ENCODE measurements at places on chromosomes 7 and 10.

- DNase-seq = peak; percentile 60
Observed at GRCh38 chr7:5282543-5283316, at the start of gene SLC29A4. Gene SLC29A4 (plus strand): TSS chr7:5282943. CDS start chr7:5287817, 4,874 bp downstream.

- DNase-seq = no peak
Observed at GRCh38 chr7:110685899-110686298, 405.0 kb upstream of the LRRN3 start.

DNA sequence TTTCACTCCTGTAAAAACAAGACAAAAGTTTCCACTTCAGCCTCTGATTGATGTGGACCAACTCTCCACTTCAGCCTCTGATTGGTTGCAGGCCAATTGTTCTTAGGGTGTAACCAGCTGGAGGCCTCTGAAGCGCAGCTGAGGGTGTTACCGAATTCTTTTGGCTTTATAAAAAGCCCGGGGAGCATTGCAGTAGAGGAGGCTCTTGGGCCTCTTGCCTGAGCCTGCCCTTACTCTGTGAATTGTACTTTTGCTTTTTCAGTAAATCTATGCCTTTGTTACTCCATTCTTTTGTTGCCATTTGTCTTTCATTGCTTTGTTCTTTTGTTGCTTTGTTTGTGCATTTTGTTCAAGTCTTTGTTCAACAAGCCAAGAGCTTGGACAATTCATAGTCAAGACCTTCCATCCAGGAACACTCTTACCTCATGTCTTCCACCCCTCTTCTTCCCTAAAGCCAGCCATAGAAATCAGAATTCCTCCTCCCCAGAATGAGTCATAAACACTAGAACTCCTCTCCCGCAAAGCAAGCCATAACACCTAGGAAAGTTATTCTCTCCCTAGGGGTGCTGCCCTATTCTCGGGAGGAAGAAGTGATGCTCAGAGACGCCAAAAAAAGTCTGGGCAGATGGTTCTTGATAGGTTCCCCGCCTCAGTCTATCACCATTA lies 53.5 kb upstream of the ARMC3 start:
- DNase-seq = no peak

DNA sequence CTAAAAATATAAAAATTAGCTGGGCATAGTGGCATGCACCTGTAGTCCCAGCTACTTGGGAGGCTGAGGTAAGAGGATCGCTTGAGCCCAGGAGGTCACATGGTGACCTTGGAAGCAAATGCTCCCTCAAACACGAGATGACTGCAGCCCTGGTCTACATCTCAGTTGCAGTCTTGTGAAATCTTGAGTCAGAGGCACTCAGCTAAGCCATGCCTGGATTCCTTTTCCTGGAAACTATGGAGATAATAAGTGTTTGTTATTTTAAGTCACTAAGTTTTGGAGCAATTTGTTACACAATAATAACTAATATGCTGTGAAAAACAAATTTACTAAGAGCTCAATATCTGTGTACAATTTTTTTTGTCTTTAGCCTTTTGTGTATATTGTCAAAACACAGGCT lies 284.3 kb upstream of the KAT6B start:
- no peak for DNase-seq

All from LoVo (cell line).